ENCODE measurements at places on chromosomes 5 and 9.

DNA sequence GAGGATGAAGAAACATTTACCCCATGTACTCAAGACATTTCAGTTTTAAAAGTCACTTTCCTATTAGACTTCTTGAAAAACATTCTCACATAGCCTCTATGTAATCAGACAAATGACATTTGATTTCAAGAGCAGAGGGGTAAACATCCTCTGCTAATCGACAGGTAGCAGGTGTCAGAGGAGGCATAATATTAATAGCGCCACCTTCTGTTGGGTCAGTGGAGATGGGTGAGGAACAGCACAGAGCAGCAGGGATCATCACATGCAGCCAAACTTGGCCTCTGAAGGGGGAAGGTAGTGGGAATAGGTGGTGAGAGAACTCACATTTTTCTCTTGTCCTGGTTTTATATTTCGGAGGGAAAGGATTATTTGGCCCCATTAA, 3.3 kb upstream of the LSM11 start:
- no peak for DNase-seq

DNA sequence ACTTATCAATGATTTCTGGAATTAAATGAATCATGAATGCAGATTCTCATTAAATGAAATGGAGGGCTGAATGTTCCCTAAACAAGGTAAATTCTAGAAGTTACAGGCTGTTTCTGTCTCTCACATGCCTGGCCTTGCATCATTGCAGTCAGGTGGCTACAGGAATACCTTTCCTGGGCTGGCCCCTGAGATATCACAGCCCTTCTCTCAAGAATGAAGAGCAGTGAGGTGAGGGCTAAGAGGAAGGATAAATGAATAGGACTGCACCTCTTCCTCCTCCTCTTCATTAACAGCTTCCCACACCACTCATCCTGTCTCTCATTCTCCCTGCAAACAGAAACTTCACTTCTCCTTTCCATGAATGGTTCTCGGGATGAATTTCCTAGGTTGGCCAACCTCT, 22.5 kb downstream of the ARHGEF28 start:
- no peak for DNase-seq

GRCh38 chr5:143791848-143792731, 19.9 kb upstream of the HMHB1 start:
- peak; percentile 7 for DNase-seq

DNA sequence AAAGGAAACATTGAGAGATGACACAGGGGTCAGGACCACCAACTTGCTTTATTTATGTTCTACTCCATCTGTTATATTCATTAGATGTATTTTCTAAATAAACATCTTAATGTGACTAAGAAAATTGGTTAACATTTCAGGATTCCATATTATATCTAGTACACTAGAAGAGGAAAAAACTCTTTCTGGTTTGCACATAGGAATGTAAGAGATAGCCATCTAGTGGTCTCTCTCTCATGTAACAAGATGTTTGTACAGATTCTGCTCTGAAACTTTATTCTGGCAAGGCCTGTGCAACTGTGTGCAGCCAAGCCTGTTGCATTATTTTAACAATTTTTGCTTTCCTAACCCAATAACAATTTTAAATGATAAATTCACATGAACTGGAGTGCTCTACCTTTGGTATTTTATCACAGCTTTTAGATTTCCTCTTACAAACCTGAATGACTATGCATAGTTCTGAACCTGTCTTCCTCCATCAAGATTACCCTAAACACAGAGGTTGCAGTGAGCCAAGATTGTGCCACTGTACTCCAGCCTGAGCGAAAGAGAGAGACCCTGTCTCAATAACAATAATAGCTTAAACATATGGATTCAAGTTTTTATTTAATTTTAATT, 148.2 kb downstream of the GIN1 start:
- no peak for DNase-seq

- no peak for DNase-seq
These were observed 12.8 kb upstream of the PANK3 start for GRCh38 chr5:168592014-168592368.

DNA sequence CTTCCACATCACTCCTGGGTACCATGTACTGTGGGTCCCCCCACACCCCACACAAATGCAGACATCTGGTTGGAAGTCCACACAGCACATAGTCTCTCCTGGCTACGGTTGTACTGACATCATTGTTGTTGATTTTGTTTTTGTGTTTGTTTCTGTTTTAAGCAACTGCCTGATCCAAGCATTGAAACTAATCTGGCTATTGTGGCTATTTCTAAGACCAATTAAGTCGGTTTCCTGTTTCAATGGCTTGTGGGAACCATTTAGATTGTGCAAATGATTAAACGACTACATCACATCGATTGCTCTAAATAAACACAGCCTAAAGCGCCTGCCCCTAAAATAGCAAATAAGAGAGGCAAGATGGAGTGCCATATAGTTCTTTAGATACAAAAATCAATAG, 226.8 kb upstream of the IRX4 start:
- peak; percentile 7 for DNase-seq

DNA sequence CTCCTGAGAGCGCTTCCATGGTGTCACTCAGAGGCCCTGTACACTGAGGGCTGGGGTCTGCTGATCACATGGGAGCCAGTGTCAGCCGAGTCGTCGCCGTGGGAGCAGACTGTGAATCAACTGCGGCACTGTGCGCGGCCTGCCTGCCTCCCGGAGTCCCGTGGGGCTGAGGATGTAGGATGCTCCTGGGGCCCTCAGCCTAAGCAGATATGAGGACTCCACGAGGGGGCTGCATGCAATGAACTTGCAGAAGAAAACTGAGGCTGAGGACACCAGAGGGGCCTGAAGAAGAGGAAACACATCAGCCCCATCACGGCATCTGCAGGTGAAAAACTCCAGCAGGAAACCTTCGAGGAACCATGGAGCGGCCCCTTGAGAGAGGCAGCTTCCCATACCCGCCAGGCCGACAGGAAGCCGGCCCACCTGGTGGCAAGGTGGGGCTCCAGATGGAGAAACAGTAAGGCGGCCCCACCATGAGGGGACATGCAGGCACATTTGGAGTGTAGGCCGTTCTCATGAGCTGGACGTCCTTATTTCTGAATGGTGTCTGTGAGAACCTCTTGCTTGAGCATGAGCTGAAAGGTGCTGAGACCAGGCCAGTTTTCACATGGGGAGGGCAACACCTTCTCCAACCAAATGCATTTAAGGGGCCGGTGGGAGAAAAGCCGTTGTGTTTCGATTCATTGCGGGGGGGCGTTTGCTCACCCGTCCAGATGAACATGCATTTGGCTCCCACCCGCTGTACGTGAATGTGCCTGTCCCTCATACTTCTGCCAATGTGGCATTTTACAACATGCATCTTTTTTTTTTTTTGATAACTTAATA, 35.2 kb upstream of the ADAMTS2 start:
- no peak for DNase-seq

DNA sequence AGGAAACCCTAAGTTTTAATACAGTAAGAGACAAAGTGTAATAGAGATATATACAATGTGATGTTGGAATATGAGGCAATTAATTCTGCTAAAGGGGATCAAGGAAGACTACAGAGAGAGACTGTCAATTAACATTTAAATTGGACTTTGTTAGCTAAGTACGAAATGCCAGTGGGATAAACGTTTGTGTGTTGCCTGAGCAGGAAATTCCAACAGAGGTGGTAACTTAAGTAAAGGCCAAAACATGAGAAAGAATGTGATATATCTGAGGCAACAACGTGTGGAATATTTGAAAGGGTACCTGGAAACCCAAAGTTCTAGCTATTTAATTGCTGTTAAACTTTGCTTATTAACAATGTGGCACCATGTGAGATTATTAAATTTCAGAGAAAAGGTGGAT, 1666.9 kb upstream of the WWC1 start:
- DNase-seq = no peak

GRCh38 chr9:20640331-20641187, 18.3 kb upstream of the MLLT3 start:
- DNase-seq = peak; percentile 69

GRCh38 chr9:130034570-130034969, 8.4 kb downstream of the FNBP1 start:
- no peak for DNase-seq

DNA sequence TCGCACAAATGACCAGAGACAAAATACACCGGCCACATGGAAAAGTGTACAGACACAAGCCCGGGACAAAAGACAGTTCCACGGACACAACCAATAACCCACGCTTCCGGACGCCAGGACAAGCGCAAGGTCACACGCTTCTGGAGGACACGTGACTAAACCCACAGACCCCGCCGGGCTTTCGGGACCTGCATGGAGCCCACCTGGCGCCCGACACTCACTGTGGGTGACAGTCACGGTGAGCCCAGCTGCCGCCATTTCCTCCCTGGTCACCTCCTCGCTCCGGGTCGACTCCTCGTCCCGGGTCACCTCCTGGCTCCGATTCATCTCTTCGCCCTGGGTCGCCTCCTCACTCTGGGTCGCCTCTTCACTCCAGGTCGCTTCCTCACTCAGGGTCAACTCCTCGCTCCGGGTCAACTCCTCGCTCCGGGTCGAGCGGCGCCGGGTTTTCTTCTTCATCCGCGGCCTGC, 470 bp downstream of the BAG1 start:
- no peak for DNase-seq
